ENCODE measurements at places on chromosomes 1 and 21. TPM values are rescaled to one million over a fixed set of nuclear protein-coding genes. Genes with fewer than 3 reads are reported as not detected.

The TRAF5 gene
- 4.8 TPM for polyA plus RNA-seq

The ADAMTS5 gene
- 1.7 TPM for polyA plus RNA-seq

The GRIK1 gene
- not detected for polyA plus RNA-seq

The LRRC42 gene
- polyA plus RNA-seq, result 25.6 TPM

The NFASC gene
- polyA plus RNA-seq, result 23.2 TPM

The OR14I1 gene
- polyA plus RNA-seq, result not detected

The COA6 gene
- 76.4 TPM for polyA plus RNA-seq

The SLC45A1 gene
- 9.2 TPM for polyA plus RNA-seq

The FCRL2 gene
- not detected for polyA plus RNA-seq

The DYRK3 gene
- polyA plus RNA-seq, result 3.5 TPM

The RLF gene
- 3.5 TPM for polyA plus RNA-seq

The CSF1 gene
- polyA plus RNA-seq, result 11.1 TPM

The GRHL3 gene
- 0.32 TPM for polyA plus RNA-seq

The GJA8 gene
- not detected for polyA plus RNA-seq
